Frontal cortex (tissue), 4 donors: ENCODE measurements at places on chromosomes 3 and 15. TPM values are rescaled to one million over a fixed set of nuclear protein-coding genes. Genes with fewer than 3 reads are reported as not detected.

CD200 gene
- 49.7 TPM for total RNA-seq

GRCh38 chr15:78093242-78094020 is 1.1 kb downstream of the SH2D7 start:
- no peak for DNase-seq

DNA sequence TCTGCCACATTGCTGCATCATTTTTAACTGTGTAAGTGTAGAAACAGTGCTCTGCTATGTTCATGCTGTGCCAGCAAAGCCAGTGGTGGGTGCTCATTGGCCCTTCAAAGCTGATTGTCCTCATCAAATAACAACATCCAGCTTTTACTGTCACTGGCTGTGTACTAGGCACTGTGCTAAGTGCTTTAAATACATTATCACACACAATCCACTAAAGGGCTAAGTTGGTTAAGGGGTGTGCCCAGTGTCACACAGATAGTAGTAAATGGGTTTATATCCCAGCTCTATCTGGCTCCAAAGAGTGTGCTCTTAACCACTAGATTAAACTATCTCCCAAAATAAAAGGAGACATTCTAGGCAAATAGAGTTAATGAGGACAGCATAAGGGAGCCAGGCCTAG is 7.7 kb downstream of the TUBGCP4 start:
- DNase-seq: no peak

DNA sequence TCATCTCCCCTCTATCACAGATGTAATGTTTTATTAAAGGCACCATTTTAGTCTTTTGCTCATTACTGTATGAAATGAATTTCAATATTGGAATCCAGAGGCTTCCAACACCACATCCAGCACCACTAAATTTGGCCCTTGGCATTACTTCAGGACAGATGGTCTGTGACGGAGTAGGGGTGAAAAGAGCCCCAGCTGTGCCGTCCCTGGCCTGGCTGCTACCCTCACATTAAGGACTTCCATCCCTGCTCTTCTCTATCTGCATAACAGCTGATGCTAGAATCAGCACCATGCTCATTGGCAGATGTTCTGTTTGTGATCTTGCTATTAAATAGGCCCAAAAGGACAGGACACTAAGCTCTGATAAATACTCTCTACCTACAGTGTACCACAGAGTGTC is 152.9 kb downstream of the IL1RAP start:
- DNase-seq: no peak

DNA sequence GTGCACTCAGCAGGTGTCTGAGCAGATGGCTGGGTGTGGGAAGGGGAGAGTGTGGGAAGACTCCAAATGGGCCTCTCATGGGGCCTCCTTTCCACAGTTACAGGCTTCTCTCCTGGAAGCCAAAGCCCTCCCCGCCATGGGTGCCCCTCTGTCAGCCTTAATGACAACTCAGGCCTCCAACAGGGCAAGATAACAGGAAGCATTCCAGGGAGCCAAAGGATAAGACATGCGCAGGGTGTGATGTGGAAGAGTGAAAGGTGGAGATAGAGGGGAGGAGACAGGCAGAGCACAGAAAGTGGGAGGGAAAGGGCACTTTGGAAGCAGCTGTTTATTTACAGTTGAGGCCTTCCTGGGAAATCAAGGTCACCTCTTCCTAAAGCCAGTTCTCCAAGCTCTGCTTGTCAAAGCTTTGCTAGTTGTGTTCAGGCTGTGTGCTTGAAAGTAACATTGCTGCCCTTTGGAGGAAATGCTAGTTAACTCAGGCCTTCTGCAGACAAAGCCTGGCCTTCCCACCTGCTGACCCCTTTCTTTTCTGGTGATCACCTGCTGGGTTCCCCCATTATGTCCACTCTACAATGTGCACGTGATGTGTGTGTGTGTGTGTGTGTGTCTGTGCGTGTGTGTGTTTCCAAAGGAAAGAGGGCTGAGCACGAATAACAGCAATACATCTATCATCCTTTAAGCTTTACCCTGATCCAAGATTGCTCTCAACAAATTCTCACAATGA is 35.2 kb upstream of the SMAD3 start:
- no peak for DNase-seq

DNA sequence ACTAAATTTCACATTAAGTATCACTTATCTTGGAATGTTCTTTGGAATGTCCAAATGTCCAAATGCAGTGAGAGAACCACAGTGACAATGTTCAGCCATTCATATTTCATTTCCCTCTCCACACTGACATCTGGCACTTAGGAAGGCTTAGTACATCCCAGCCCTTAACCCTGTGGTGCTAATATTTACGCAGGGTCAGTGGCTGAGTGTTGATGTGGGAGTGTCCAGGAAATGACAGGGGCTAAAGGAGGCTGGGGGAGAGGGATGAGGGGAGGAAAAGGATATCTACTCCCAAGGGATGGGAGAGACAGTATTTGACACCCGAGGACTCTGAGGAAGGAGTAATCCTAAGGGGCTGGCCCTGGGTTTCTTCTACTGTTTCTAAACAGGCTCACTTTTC is 14.1 kb upstream of the CCR4 start:
- no peak for DNase-seq

GRCh38 chr15:41958002-41958420 is 14.3 kb downstream of the EHD4 start:
- DNase-seq: no peak

DNA sequence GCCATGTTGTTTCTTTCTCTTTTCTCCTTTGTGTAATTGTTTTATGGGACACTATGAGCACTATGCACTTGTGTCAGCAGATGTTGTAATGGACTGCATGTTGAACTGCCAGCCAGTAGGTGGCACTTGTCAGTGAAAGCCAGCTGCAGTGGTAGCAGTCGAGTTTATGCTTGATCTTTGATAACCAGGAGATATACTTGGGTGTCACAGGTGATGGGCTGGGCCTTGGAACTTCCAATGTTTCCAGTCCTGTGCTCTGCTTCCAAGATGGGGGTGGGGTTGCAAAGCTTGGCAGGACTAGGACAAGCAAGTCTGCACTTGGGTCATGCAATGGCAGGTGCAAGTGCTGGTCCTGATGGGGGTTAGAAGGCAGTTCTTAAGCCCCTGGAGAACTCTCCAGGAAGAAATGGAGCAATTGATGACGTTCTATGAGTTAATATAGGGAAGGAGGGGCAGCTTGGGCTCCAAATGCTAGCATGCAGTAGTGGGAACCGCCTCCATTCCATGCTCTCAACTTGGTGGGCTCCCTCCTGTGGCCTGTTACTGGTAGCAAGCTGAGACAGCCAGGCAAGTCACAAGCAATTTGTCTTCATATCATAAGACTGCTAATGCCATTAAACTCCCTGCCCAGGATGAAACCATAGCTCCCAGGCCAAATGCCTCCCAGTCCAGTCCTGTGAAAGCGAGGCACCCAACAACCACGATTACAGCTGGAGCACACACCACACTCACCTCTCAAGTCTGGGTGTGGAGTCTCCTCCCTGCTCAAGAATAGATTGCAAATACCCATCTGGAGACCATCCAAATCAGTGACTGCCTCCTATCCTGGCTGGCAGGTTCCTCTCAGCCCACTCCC is 287.2 kb downstream of the CGGBP1 start:
- no peak for DNase-seq

- no peak for DNase-seq
Observed at GRCh38 chr15:90231028-90232017, 2.4 kb downstream of the CIB1 start.
